ENCODE measurements at places on chromosomes 5 and 9.

DNA sequence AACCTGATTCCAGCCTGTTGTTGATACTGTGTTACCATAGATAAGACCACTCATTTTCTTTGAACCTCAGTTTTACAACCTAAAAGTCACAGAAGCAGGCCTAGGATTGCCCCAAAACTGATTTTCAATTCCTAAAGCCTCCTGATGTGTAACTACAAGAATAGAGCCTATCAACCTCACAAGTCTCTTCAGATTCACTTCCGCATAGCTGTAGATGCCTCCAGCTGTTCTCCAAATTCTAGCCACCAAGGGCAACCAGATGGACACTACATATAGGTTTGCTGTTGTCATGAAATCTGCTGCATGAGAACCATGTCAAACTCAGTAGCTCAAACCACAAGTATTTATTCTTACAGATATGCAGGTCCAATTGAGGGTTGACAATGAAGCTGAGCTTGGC is 143.5 kb downstream of the SPATA31D1 start:
- no peak for DNase-seq

DNA sequence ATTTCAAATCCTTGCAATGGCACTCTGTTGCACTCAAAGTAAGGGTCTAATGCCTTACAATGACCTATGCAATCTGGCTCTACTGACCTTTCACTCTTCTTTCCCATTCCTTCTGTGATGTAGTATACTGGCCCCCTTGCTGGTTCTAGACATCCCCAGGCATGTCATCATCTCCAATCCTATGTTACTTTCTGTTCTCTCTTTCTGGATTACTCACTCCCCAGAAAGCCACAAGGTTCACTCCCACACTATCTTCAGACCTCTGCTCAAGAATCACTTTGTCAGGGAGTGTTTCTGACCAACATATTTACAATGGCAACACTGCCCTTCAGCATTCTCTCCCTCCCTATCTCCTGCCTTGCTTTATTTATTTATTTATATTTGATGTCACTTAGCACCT is 802.2 kb upstream of the WWC1 start:
- no peak for DNase-seq

DNA sequence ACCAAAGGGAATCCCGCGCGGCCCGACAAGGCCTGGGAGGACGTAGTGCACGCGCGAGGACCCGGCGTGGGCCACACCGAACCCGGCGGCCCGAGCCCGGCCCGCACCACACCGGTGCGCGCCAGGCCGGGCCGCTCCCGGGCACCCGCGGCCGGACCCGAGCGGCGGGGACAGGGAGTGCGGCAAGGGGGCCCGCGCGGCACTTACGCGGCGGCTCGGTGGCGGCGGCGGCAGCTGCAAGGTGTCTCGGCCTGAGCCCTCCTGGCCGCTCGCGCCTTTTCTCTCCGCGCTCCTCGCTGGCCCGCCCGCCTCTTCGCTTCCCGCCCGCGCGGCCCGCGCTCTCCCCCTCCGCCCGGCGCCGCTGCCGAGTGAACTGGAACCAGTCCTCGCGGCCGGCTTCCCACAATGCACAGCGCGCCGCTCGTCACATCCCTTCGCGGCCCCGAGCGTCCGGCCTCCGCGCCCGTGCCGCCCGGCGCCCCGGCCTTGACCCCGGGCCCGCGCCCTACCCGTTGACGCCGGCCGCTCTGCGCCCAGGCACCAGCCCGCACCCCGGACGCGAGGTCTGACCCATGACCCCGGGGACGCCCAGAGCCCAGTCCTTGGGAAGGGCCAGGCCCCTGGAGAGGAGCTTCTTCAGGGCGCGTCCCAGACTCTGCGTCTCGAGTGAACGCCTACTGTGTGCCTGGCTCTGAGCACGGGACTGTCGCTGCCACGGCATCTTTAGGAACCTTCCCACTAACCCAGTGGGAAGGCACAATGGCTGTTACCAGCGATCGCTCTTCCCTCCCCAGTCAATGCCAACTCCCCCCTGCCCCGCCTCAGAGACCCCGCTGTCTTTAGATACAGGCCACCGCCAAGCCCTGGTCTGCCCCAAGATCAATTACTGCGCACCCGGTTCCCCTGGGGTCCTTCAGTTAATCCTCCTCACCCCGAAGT is at the start of gene MACROH2A1:
Gene MACROH2A1, minus strand, starts transcription at position 377 of the 939 bp plus-strand sequence. CDS start 10,138 bp downstream, outside the sequence.
- peak; percentile 47 for DNase-seq

- DNase-seq, result peak; percentile 6
Measured at GRCh38 chr9:98998441-98999151, 54.9 kb downstream of the COL15A1 start.

DNA sequence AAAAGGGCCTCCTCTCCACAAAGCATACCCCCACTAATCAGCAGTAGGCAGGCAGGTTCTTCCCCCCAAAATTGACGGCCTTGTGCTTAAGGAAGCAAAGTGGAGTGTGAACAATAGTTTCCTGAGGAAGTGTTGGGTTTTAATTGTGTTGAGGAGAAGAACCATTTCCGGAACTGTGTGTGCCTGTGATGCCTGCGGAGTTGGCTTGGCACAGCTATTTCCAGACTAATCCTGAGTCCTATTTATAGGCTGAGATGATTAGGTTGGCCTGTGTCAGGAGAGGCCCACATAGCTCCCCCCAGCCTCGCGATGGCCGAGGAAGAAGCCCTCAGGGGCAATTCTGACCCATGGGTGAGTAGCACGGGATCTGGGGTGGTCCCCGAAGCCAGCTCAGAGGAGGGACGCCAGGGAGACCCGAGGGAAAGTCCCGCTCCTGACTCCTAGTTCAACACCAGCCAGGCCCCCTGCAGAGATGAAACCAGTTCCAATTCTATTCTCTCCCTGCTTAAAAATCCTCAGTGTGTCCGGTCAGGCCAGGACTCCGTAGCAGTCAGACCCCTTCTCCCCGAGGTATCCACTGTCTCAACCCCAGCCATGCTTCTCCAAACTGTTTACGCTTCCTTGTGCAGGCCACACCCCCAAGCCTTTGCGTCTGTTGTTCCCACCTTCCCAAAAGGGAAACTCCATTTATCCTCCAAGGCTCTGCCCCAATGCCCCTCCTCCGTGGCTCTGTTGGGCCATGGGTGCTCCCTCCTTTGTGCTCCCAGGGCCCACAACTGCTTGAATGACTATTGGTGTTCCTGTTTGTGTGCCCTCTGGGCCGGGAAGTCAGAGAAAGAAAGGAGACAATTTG is 18.1 kb downstream of the GSN start:
- peak; percentile 58 for DNase-seq

- DNase-seq, result no peak
Measured at GRCh38 chr5:179379321-179379890, 34.1 kb upstream of the ADAMTS2 start.

GRCh38 chr5:10685115-10685521 is 75.9 kb downstream of the DAP start:
- DNase-seq, result no peak

- no peak for DNase-seq
Measured at GRCh38 chr5:27876071-27876470, 837.7 kb upstream of the CDH9 start.

DNA sequence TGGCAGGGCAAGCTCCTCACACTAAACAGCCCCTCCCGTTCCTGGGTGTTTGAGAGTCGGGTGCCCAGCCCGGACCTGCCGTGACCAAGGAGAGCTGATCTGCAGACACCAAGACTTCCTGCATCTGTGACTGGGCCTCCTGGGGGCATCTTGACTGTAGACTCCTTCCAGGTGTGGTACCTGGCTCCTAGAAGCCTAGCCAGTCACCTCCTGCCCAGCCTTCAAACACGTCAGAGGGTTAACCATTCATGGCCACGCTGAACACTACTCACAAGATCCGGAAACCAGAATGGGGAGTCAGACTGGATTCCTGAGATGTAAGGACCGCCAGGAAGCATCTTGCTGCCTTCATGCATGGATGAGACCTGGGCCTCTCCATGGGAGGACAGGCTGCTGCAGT is 3.7 kb upstream of the LCN2 start:
- DNase-seq, result no peak

DNA sequence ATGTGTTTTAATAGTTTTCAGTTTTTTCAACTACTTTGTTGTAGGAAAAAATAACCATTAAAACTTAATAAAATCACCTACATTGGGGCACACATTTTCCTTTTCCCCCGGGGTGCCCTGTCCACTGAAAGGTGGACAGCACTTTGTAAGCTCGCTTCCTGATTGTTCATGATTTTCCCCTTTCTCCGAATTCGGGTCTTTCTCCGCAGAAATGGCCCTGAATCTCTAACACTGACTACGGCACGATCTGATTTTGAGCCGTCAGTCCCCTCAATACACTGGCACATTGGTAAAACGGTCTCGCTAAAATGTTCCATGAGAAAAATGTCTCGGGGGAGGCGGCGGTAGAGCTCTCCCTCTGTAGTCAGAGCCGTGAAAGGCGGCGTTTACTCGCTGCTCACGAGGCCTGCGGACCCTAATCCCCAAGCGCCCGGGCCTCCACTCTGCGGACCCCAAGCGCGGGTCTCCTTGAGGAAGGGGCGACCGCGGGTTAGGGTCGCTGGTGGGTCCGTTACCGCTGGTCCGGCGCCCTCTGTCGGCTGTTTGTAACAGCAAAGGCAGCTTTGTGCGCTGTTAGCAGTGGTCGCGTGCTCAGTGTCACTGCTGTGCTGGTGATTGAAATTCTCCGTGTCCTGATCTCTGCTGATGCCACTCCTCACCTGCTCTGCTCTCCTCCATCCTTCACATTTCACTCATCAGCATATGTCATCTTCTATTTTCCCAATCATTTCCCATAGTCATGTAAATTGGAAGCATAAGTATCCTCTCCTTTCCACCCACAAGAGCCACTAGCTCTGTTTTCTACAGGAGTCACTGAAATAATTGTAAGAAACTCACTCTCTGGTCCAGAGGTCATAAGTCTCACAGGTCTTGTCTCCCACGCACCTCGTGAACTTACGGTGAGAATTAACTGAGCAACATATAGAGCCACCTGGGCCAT is 10.8 kb upstream of the IFNA2 start:
- no peak for DNase-seq
